ENCODE measurements at places on chromosomes 3 and 15.

DNA sequence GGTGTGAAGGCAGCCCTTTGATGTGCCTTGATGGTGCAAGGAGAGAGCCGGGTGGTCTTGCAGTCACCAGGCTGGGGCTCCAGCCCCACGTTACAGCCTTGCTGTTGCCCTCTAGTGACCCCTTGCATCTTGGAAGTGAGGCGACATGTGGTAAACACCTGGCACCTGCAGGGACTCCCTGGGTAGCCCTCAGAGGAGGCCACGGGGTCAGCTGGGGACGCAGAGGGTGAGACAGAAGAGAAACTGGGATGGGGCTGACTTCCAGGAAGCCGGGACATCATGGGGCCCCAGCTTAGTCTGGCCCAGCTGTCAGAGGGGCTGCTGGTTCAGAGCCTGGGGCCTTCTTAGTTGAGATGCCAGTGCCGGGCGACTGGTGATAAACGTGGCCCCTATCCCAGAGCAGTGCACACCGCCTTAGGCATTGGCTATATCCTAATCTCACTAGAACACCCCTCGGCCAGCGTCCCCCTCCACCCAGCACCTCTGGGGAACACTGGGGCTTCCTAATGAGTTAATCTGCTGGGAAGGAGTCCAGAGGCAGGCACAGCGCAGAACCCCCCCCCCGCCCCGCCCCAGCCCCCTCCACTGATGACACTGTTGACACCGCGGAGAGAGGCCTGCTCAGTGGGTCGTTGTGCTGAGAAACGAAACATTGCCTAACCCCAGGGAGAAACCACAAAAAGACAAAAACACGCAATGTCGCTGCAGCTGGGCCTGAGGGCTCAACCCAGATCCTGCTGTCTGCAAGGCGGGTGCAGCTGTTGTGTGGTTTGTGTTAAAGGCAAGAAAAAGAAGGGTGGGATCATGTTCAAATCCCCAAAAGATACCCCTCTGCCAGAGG lies 60.5 kb upstream of the KLF13 start:
- no peaks in the 10 kb centered on the region for H3K27me3 ChIP-seq
- H3K27ac ChIP-seq: peak overlapping the region; percentile 99
- peak overlapping the region; percentile 79 for H3K4me3 ChIP-seq
- peak; percentile 64 for DNase-seq

GRCh38 chr3:15470261-15470660 lies 42.9 kb downstream of the EAF1 start:
- no peak overlapping the region for H3K4me3 ChIP-seq
- no peak overlapping the region for H3K27ac ChIP-seq
- H3K36me3 ChIP-seq: peaks cover 2% of the 10 kb centered on the region
- H3K27me3 ChIP-seq: no peaks in the 10 kb centered on the region

DNA sequence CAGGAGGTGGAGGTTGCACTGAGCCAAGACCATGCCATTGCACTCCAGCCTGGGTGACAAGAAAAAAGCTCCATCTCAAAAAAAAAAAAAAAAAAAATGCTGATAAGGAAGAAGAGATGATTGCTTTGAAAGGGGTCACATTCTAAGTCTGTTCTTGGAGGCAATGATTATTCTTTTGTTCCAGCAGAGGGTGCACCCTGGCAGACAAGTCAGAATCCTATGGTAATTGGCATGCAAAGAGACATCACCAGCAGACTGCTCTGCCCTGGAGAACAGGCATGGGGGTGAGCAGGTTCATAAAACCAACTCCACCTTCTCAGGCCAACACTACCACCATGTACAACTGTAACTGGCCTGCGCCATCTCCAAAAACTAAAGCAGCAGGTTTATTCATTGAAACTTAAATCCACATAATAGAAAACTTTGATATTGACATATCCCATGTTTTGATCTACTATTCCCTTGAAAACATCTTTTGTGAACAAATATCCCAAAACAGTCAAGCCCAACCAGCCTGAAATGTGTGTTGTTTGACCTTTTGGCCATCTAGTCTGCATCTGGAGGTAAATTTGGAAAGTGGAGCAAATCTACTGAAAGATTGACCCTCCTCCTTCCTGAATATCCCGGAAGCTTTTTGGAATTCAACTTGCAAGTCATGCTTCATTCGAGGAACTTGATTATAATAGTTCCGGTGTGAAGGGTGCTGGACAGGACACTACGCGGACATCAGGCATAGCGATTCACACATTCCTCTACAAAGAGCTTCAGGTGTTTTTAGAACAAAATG lies 100.3 kb downstream of the MECOM start:
- H3K27ac ChIP-seq: no peak overlapping the region
- H3K4me1 ChIP-seq: no peaks in the 10 kb centered on the region
- H3K36me3 ChIP-seq: no peaks in the 10 kb centered on the region
- no peaks in the 10 kb centered on the region for H3K27me3 ChIP-seq

- no peak overlapping the region for H3K4me3 ChIP-seq
- H3K27ac ChIP-seq: no peak overlapping the region
- H3K4me1 ChIP-seq: peaks cover 6% of the 10 kb centered on the region
- no peak for DNase-seq
- H3K36me3 ChIP-seq: no peaks in the 10 kb centered on the region
- no peaks in the 10 kb centered on the region for H3K27me3 ChIP-seq
Observed at GRCh38 chr3:123757281-123757940, 126.7 kb downstream of the MYLK start.

GRCh38 chr3:127206611-127207516 lies 13.9 kb downstream of the PRR23E start:
- no peak overlapping the region for H3K27ac ChIP-seq
- peaks cover 16% of the 10 kb centered on the region for H3K27me3 ChIP-seq
- no peak for DNase-seq
- H3K36me3 ChIP-seq: no peaks in the 10 kb centered on the region
- H3K4me3 ChIP-seq: no peak overlapping the region

DNA sequence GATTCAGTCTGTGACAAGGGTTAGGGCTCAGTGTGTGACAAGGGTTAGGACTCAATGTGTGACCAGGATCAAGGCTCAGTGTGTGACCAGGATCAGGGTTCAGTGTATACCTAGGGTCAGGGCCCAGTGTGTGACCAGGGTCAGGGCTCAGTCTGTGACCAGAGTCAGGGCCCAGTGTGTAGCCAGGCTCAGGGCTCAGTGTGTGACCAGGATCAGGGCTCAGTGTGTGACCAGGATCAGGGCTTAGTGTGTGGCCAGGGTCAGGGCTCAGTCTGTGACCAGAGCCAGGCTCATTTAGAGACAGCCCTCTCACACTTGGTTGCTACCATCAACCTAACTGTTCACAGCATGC lies 24.2 kb downstream of the LOXL1 start:
- DNase-seq: no peak
- H3K27ac ChIP-seq: no peak overlapping the region
- H3K4me1 ChIP-seq: peaks cover 20% of the 10 kb centered on the region
- no peaks in the 10 kb centered on the region for H3K27me3 ChIP-seq
- H3K4me3 ChIP-seq: no peak overlapping the region

GRCh38 chr3:180325958-180326357 lies 276.0 kb upstream of the TTC14 start:
- no peaks in the 10 kb centered on the region for H3K36me3 ChIP-seq
- DNase-seq: no peak
- no peak overlapping the region for H3K27ac ChIP-seq
- H3K4me3 ChIP-seq: no peak overlapping the region
- H3K4me1 ChIP-seq: no peaks in the 10 kb centered on the region
- H3K27me3 ChIP-seq: no peaks in the 10 kb centered on the region

DNA sequence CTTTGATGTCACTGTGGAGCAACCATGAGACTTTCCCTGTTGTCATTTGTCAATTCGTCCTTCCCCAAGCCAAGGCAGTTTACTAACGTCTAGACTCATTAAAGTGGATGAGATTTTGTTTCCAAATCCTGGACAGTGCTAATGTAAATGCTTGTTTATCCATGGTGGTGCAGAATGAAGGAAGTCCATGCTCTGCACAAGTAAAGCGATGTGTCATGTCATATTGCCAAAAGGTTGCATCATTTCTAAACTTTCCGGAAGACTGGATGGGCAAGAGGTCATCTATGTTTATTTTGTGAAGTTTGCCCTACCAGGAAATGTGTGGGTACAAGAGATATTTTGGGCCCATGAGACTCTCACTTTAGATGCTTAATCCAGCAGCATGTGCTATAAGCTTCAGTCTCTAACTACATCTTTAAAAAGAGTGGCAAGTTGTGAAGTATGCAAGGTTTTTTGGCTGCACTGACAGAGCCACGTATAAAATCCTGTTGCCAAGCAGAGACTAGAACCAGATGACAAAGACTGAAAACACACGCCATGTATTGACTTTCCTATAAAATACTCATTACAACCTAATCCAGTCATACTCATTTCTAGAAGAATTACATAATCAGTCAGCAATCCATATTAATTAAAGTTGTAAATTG lies 72.1 kb upstream of the FNDC3B start:
- no peak for DNase-seq
- no peaks in the 10 kb centered on the region for H3K36me3 ChIP-seq
- H3K4me1 ChIP-seq: no peaks in the 10 kb centered on the region
- H3K27me3 ChIP-seq: peaks cover 1% of the 10 kb centered on the region
- no peak overlapping the region for H3K4me3 ChIP-seq
- H3K27ac ChIP-seq: no peak overlapping the region
